ENCODE measurements at places on chromosomes 7 and 10. TPM values are rescaled to one million over a fixed set of nuclear protein-coding genes. Genes with fewer than 3 reads are reported as not detected.

DNA sequence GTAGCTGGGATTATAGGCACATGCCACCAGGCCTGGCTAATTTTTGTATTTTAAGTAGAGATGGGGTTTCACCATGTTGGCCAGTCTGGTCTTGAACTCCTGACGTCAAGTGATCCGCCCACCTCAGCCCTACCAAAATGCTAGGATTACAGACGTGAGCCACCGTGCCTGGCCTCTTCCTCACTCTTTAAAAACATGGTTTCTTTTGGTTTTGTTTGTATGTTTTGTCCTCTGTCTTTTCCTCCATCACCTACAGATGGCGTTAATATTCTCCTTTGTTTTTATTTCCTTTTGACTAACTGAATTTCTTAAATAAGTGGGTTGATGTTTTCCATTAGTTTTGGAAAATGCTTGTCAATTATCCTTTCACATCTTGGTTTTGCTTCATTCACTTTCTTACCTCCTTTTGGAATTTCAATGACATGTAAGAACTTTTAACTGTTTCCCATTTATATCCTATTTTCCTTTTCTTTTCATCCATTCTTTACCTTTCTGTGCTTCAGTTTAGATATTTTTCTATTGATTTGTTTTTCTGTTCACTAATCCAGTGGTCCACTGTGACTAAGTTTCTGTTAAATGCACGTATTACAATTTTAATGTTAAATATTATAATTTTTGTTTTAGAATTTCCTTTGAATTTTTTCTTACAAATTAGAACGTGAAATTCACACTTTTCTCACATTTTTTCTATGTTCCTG lies 104.1 kb downstream of the ZNF467 start:
- no peak for DNase-seq

ABCB8 gene
- 27.7 TPM for total RNA-seq

NPTX2 gene
- total RNA-seq: 14.7 TPM

- DNase-seq: no peak
Observed at GRCh38 chr7:101896316-101896715, 78.9 kb downstream of the CUX1 start.

- no peak for DNase-seq
Observed at GRCh38 chr7:104142147-104142546, 65.7 kb downstream of the ORC5 start.

Data from umbilical cord (tissue), 2 donors.